ENCODE measurements at places on chromosomes 5 and 9. TPM values are rescaled to one million over a fixed set of nuclear protein-coding genes. Genes with fewer than 3 reads are reported as not detected.

- no peak for DNase-seq
These were observed 12.5 kb downstream of the HAPLN1 start for GRCh38 chr5:83708170-83708569.

GRCh38 chr5:157575381-157576020 lies at the start of gene ADAM19:
Gene ADAM19 (minus strand): TSS chr5:157575775. CDS start chr5:157575696, 79 bp downstream.
- peak; percentile 52 for DNase-seq

- DNase-seq, result peak; percentile 1
These were observed 450.0 kb downstream of the GADD45G start for GRCh38 chr9:90054810-90055209.

DNA sequence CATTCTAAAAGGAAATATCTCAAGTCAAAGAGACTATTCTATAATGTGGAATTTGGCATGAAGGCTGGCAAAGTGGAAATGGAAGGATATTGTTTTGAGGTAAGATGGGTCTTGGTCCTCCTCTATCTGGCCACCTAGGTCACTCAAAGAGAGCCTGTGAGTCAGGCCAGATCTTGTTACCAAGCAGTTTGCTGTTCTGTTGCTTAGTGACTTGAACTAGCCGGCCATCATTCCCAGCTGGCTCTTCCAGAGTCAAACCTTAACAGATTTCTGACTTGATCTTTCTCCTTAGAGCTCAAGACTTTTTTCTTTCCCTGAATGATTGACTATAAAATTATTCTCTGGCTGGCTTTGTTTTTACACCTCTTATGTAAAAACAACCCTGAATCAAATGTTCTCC lies 136.1 kb downstream of the PDE4D start:
- no peak for DNase-seq

GRCh38 chr5:5979377-5979760 lies 399.0 kb downstream of the MED10 start:
- DNase-seq, result no peak

GRCh38 chr5:61289241-61289640 lies 42.8 kb upstream of the ZSWIM6 start:
- no peak for DNase-seq

- DNase-seq, result no peak
These were observed 124.8 kb upstream of the LARP1 start for GRCh38 chr5:154630410-154630809.

DNA sequence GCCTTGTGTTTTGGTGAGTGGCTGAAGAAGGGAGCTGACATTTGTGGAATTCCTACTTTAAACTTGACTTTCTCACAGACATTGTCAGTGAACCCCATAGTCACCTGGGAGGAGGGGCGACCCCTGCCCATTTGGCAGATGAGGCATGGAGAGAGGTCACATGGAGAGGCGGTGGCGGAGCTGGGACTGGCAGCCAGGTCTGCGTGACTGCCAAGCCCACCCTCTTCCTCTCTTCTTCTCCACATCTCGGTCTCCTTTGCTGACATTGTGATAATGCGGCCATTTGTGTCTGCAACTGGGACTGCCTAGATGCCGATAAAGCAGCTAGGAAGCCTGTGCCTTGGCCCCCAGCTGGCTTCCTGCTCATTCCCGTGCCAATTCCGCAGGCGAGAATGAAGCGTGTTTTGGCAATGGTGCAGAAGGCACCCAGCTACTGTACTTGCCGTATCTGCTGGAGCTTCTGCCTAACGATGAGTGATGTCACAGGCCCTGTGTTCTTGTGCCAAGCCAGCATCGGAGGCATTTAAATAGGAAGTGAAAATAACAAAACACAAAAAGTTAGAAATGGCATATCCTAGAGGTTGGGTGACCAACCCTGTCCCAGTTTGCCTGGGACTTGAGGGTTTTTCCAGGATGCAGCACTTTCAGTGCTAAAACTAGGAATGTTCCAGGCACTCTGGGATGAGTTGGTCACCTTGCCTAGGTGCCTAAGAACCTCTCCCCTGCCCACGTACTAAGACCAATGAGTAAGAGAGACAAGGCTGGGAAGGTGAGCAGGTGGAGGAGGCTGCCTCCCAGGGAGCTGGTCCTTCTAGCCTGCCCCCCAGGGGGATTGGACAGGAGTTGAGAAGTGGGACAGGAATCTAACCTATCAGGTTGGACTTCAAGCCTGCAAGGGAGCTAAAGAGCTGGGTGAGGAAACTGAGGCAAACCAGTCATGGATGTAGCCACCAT lies 23.6 kb downstream of the OLFML2A start:
- DNase-seq, result no peak

The CNTNAP3 gene
- 1.3 TPM for total RNA-seq

Data from mesothelial cell of epicardium (in vitro differentiated cells).